ENCODE measurements at places on chromosomes 12 and 14.
A peak's percentile ranks its signal among the peaks of the same experiment; 100 is the strongest.

DNA sequence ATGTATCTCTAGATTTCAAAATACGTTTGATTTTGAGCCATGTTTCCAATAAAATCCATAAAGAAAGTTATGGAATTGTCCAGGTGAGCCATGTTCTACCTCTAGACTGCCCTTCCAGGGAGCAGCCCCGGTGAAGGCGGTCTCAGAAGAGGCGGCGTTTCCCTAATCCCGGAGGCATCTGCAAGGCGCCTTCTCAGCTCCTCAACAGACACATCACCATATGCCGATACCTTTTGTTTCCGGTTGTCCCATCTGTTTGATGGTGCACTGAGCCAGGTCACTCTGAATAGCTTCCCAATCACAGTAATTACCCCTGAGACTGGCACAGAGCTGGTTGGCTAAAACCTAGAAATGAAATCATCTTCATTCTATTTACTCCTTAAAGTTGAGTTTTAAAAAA lies 305.5 kb upstream of the FKBP4 start:
- DNase-seq = no peak

DNA sequence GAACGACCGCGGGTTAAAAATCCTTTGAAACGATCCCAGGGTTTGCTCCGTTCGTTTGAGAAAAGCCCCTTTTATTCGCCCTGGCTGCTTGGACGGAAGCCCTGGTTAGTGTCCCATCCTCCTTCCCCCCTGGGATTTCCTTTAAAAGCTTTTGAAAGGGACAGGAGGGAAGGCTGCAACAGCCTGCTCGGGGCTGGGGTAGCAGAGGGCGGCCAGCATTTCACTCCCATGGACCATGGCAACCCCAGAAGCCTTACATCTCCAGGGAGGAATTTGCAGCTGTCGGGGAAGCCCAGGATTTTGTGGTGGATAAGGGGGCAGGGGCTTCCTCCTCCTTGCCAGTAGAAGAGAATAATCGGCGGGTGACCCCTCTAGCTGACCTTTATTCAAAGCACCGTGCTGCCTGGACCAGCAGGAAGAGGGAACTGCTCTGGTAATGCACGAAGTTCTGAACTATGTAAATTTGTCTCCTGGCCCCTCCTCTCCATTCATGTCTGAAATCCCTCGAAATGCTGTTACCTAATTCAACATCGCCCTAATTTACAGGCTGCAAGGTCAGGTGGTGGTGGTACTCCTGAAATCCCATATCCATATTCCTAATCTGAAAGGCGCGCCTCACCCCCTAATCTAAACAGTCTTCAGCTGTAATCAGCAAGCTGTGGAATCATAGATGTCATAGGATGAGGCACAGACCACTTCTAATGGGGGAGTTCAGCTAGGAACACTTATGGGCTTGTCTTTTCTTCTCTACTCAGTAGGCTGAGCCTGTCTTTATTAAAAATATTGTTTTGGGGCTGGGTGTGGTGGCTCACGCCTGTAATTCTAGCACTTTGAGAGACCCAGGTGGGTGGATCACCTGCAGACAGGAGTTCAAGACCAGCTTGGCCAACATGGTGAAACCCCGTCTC lies 1.0 kb upstream of the CLIP1 start:
- no peak for DNase-seq

DNA sequence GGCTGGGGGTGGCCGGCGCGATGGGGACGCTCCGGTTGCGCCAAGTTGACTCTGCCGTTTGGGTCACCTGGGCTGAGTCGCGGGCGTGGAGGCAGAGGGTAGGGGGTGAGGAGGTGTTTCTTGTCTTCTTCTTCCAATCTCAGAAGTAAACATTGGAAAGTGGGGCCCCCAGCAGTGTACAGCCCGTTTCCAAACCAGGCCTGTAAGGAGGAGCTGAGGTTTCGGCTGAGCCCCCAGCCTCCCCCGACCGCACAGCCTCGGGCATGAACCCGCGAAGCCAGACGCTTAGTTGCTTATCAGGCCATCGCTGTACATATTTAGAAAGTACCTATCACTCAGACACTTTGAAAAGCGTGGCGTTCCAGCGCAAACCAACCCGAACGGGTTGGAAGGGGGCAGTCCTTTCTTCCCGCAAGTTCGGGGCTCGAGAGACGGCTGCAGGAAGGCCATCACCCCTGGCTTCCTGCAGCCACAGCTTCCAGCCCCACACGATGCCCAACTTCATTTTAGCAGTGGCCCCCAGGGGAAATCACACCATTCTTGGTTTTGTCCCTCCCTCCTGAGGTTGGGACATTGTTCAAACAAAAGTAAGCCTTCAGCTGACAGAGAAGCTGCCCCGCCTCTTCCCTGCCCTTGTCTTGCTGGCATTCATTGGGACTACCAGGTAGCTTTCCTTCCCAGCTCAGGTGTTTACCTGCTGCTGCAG lies 164.1 kb downstream of the ZFP36L1 start:
- peak; percentile 2 for DNase-seq

- no peak for DNase-seq
Observed at GRCh38 chr12:12425616-12426015, 68.7 kb downstream of the BORCS5 start.

DNA sequence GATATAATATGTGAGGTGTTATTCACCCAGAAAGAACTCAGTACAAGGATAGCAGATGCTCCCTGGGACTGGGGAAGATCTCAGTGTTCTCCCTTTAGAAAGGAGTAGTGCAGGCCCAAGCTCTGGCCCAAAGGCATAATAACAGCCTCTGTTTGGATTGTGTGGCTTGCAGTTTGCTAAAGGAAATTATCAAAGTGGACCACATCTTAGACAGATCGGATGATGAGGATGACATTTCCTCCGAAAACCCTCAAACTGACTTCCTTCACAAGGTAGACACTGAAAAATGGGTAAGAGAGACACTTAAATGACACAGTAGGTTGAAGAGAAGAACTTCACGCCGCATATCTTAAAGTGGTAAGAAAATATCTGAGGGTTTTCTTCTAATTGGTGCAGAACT lies 26.1 kb downstream of the SMCO2 start:
- no peak for DNase-seq

DNA sequence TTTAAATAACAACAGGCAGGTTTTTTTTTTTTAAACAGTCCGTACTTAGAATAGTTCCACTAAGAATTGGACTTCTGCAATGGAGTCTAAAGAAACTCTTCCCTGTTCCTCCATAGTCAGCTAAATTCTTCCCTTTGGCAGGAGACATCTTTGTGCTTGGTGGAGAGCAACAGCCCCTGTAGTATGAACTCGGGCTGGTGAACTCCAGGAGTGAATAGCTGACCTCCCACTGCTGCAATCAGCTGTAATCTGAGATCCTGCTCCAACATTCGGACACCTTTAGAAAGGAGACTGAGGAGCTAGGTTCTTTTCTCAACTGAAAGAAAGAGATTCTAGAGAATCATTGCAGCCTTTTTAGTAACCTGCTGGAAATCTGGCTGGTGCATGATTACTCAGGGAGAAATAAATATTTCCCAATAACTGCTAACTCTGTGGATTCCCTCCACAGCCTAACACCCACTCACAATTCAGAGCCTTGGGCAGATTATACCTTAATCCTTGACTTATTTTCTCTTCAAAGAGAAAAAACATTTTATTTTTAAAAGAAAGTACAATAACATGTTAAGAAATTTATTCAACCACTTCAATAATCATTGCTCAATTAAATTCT lies 25.6 kb upstream of the DBX2 start:
- DNase-seq = no peak

DNA sequence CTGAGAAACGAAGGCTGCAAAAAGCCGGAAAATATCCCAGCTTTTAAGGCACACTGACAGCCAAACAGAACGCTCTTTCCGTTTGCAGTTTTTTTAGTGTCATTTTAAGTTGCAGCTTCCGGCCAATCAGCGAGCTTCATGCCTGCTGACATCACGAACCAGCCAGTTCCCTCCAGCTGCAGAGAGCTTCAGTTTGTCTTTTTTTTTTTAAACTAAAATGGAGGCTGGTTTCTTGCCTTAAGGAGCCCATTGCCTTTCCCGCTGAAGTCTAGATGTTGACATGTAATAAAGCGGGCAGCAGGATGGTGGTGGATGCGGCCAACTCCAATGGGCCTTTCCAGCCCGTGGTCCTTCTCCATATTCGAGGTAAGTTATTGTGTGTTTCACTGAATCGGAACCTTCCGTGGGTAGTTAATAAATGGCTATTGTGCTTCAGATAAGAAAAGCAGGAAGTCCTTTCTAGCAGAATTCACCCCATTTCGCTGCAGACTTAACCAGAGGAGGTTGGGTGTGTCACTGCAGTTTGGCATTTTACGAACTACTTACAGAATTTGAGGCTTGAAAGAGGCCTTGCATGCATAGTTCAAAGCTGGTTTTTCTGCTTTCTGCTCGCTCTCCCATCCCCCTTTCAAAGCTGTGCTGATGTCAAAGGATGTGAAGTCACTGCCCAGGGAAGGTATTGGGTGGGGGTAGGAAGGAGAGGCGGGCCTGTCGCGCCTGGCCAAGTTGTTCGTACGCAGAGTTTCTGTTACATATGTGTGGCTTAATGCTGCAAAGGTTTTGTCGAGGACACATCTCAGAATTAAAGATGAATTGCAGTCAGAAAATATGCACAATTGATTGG lies 48.4 kb downstream of the PPP2R5C start:
- DNase-seq = peak; percentile 70

DNA sequence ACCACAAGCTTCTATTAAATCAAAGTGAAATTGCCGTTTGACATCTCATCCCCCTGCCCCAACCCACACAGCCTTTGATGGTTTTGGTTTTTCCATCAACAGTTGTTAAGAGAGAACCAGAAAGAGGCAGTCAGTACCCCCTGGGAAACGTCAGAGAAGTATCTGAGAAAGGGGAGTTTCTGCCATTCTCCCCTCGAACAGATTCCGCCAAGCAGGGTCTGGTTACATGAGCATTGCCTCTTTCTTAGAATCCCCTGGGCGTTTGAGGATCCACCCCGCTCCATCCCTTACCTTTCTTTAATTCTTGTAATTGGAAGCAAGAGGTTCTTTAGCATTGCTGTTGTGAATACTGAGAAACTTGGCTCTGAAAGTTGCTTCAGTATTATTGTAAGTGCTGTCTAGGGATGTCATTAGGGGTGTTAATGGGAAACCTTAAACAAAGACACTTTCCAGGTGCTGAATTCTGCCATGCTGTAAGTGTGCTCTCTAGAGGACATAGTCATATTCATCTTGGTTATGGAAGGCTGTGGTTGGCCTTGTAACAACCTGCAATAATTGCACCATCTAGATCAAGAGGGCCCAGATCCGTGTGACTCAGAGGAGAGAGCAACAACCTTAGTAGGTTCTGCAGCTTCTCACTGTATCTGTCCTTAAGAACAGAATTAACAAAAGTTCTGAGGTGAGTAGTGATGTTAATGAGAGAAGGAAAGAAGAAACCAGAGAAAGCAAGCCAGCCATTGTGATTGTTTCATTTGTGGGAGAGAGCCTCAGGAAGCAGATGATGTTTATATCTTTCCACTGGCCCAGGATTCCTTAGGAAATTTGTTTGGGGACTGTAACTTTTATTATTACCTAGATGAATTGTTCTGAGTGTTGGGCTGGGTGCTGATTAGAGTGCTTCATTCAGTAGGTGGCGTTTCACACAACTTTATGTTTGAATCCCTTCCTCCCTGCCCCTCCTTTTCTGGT lies 9.0 kb downstream of the TMBIM6 start:
- peak; percentile 3 for DNase-seq

- DNase-seq = no peak
Observed at GRCh38 chr14:77256694-77257093, 14.3 kb downstream of the NGB start.

DNA sequence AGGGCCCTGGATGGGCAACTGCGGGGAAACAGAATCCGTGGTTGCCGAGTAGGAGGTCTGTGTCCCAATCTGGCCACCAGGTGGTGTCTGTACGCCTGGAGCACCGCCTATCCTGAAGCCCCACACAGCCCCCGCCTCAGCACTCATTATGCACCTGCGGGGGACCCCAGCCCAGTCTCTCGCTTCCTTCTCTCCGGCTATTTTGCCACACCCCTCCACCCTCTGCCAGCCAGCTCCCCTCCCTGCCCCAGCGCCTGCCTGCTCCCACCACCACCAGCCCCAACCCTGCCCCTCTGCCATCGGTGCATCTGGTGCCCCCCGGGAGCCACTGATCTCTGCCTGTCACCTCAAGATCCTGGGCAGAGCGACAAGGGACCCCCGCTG lies 2.2 kb upstream of the NXPH4 start:
- peak; percentile 52 for DNase-seq

DNA sequence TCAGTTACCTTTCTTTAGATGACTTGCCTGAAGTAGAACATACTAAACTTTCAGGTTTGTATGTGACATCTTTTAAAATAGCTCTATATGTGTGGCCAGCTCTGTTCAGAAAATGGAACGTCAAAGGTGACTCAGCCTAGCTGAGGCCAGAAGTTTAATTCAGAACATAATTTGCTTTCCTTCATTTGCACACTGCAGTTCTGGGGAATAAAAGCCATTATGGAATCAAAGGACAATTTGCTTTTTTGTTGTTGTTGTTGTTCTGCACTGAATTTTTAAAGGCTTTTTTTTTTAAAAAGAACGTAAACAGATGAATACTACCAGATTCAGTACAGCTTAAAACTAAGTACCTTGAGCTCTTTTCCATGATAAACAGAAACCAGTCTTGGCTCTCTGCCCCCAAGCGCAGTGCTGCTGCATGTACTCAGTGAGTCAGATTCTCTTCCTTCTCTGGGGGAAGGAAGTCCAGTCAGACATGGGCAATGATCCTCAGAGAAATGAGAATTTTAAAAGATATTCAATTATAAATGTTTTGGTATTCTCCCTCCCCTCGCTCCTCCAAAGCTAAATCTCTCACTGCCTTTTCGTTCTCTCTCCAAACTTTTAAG lies 644.2 kb downstream of the NOVA1 start:
- DNase-seq = no peak

GRCh38 chr12:124682425-124683151 lies 115.2 kb upstream of the NCOR2 start:
- no peak for DNase-seq

- no peak for DNase-seq
Observed at GRCh38 chr12:112602150-112602549, 183.4 kb downstream of the PTPN11 start.

- no peak for DNase-seq
Observed at GRCh38 chr14:104923640-104924420, 849 bp upstream of the PLD4 start.

DNA sequence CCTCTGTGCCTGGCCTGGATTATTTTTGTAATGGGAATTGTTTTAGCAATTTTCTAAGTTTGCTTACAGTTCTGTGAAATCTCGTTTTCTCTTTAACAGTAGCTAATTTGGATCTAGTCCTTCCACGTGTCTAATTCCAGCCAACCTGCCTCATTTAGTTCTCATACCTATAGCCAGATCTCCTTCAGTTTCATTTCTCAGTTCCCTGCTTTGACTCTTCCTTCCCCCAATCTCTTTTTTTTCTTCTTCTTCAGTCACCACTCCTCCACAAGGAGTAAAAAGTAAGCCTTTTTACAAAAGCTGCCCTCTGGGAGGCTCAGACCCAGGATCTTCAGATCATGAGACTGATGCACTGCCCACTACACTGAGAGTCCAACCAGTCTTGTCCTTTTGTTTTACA lies 1.4 kb downstream of the THTPA start:
- no peak for DNase-seq

- DNase-seq = no peak
Observed at GRCh38 chr14:27389402-27389801, 791.6 kb upstream of the NOVA1 start.

GRCh38 chr14:53628732-53629430 lies 327.7 kb downstream of the BMP4 start:
- no peak for DNase-seq

GRCh38 chr12:54936736-54937135 lies 47.8 kb downstream of the TESPA1 start:
- DNase-seq = no peak

- no peak for DNase-seq
Observed at GRCh38 chr12:92988622-92989130, 59.6 kb upstream of the EEA1 start.

GRCh38 chr12:91633734-91634357 lies 451.2 kb upstream of the DCN start:
- DNase-seq = peak; percentile 32
